ENCODE measurements at places on chromosomes 5 and 9. TPM values are rescaled to one million over a fixed set of nuclear protein-coding genes. Genes with fewer than 3 reads are reported as not detected.

The INSL4 gene
- total RNA-seq = not detected

The MARCHF11 gene
- total RNA-seq = not detected

The SPATA31A3 gene
- not detected for total RNA-seq

The RIMOC1 gene
- total RNA-seq = 36.5 TPM

GRCh38 chr5:36457511-36458270 is 148.7 kb upstream of the SLC1A3 start:
- no peaks in the 10 kb centered on the region for H3K27me3 ChIP-seq
- no peaks in the 10 kb centered on the region for H3K4me1 ChIP-seq
- no peak for DNase-seq

The TAF11L10 gene
- not detected for total RNA-seq

Measured in CD8-positive, alpha-beta memory T cell (primary cell).